ENCODE measurements at places on chromosomes 1 and 21. TPM values are rescaled to one million over a fixed set of nuclear protein-coding genes. Genes with fewer than 3 reads are reported as not detected.

Gene ACOT11
- total RNA-seq, result 2.8 TPM

Gene KPRP
- total RNA-seq, result not detected

Gene NBPF10
- 1.1 TPM for total RNA-seq

Gene G0S2
- total RNA-seq, result 76.7 TPM

Gene CFAP107
- not detected for total RNA-seq

Gene TSPEAR
- not detected for total RNA-seq

Gene SPRR1B
- not detected for total RNA-seq

Gene SHISA4
- 35.5 TPM for total RNA-seq

Gene LORICRIN
- not detected for total RNA-seq

Gene HSD3B2
- total RNA-seq, result not detected

Gene KLF17
- not detected for total RNA-seq

Gene LCE3D
- total RNA-seq, result not detected

Gene DNAI4
- total RNA-seq, result 5.3 TPM

Gene GRIK1
- total RNA-seq, result not detected

Gene MIS18A
- total RNA-seq, result 15.3 TPM

Gene PM20D1
- total RNA-seq, result not detected

Gene TIE1
- 4.6 TPM for total RNA-seq

Gene CGN
- total RNA-seq, result not detected

Gene SLC41A1
- 18.8 TPM for total RNA-seq

Gene PRR9
- not detected for total RNA-seq

Gene PADI3
- total RNA-seq, result not detected

Gene TPTE
- not detected for total RNA-seq

Gene GJC2
- total RNA-seq, result 4.0 TPM

Gene CELF3
- total RNA-seq, result 0.86 TPM

Gene CDC20
- total RNA-seq, result 157 TPM

Gene FNDC5
- 0.58 TPM for total RNA-seq

Gene MTARC2
- total RNA-seq, result 1.2 TPM

Gene FCMR
- total RNA-seq, result not detected

Gene WNT2B
- 6.3 TPM for total RNA-seq

Gene GREM2
- total RNA-seq, result not detected

Gene XCL1
- not detected for total RNA-seq

Gene PTAFR
- total RNA-seq, result 1.2 TPM

Gene KRTAP10-5
- not detected for total RNA-seq

Gene FAM72D
- 0.86 TPM for total RNA-seq

Gene SPRR2E
- not detected for total RNA-seq

Gene URB1
- 14.4 TPM for total RNA-seq

Gene DESI2
- 38.1 TPM for total RNA-seq

Gene MYOG
- not detected for total RNA-seq

Gene SYNC
- total RNA-seq, result 19.5 TPM

Gene GSTM2
- 22.0 TPM for total RNA-seq

Gene SCCPDH
- total RNA-seq, result 47.6 TPM

Gene IL10
- not detected for total RNA-seq

Gene KCND3
- not detected for total RNA-seq
